ENCODE measurements at places on chromosomes 3 and 15.
A peak's percentile ranks its signal among the peaks of the same experiment; 100 is the strongest.

DNA sequence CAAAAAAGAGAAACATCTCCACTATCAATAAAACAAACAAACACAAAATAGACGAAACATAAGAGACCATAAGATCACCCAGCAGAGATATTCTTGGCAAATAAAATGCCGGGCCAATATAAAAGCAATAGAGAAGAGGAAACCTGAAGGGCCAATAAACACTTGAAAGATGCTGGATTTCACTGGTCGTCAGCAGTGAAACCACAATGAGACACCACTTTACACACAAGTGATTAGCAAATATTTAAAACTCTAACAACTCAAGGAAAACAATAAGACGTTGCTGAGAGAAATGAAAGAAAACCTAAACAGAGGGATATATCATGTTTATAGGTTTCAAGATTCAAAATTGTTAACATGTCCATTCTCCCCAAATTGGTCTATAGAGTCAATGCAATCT is 148.5 kb downstream of the WDR76 start:
- no peak for DNase-seq

GRCh38 chr3:138914870-138915502 is 32.0 kb downstream of the FOXL2 start:
- DNase-seq: no peak

DNA sequence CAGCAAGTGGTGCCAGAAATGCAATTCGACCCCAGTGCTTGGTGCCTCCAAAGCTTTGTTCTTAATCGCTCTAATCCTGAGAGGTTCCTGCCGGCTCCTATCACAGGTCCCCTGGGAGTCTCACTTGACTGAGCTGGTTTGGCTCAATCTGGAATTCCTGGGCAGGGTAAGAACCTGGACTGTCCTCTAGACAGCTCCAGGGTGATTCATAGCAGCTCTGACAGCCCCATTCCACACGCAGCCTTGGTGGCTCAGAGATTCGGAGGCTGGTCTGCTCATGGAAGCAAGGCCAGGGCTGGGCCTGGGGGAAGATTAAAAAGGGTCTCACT is 37.9 kb downstream of the MYO5C start:
- DNase-seq: no peak

DNA sequence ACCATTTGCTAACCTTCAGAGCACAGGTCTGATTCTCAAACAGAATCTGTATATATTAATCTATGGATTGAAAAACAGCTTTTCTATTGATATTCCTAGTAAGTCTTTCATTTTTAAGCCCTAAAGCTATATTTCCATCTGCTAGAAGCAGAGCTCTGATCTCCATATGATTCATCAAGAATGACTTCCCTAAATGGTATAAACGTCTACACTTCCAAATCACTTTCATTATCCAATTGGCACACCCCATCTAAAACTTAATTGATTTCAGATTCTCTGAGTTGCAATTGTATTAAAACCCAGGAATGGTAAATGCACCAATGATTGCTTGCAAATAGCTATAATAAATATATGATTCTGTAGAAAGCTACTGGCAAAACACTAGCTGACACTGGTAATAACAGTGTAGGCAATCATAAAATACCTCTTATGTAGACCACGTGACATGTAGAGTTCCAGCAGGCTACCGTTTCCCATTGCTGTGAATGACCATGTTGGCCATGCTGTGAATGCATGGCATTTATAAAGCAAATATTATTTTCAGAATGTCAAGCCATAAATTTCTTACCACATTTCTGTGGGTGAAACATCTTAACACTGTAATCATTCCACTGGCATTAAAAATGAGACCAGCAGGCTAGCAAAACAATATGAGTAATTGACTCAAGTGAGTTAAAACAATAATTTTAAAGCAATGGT is 226.0 kb downstream of the ZMAT3 start:
- no peak for DNase-seq

DNA sequence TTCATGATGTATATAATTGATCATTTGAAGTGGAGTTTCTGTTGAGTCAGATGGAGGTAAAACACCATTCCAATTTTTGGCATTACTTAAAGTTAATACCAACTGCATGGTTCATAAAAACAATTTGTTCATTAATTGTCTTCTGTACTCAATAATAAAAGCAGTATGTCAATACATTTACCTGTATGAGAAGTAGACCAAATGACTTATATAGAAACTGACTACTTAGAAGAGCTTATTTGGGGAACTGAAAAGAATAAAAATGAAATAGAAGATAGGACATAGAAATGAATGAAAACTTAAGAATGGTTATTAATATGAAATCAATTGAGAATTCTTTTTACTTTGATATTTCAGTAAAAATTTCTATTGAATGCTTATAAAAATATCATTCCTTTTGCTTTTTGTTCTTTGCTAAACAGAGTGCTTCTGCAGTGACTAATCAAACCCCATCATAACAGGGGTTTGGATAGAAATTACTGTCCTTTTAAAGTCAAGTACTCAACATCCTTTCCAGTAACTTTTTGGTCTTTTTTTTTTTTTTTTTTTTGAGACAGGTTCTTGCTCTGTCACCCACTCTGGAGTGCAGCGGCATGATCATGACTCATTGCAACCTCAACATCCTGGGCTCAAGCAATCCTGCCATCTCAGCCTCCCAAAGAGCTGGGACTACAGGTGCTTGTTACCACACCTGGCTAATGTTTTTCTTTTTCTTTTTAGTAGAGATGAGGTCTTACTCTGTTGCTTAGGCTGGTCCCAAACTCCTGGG is 6.5 kb upstream of the CRYBG3 start:
- no peak for DNase-seq

DNA sequence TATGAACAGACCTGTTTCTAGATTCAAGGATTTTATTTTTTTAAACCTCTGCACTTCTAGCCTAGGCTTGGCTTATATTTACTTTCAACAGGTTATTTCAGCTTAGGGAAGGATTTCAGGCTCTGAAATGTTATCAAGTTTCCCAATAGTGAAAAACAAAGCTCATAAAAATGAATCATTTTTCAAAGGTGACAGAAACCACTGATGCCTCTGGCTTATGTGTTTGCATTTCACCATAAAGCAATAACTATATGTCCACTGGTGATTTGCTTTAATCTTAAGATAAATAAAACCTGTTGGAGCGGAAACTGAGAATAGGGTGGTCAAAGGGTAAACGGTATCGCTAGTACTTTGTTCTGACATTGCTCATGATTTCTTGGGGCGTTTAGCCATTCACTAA is 141.2 kb upstream of the LRIG1 start:
- DNase-seq: no peak

DNA sequence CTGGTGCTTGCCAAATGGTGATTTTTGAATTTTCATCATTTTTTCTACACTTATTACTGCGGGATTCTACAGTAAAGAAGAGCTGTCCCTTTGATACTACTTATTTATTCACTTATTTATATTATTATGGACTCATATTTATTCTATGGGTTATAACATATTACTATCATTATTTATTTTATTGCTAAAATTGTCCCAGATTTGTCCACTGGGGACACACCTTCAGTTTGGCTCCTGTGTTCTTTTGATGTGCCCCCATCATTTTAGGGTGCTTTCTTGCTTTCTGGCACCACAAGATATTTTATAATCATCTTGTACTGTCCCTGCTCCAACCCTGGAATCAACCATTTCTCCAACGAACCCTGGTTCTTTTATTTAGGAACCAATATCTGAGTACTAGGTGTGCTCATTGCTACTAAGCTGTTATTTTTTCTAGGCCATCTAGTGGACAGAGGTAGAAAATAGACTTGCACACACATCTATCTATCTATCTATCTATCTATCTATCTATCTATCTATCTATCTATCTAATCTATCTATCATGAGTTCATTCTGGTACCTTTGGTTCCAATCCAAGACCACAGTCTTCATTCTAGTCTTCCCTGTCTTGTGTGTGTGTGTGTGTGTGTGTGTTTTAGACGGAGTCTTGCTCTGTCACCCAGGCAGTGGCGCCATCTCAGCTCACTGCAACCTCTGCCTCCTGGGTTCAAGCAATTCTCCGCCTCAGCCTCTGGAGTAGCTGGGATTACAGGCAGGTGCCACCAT is 16.0 kb downstream of the SLC22A14 start:
- DNase-seq: no peak

GRCh38 chr3:197002701-197003454 is 26.7 kb downstream of the MELTF start:
- peak; percentile 51 for DNase-seq

GRCh38 chr3:127478922-127479321 is 111.6 kb downstream of the TPRA1 start:
- no peak for DNase-seq

GRCh38 chr3:129718201-129718600 is 111.7 kb upstream of the PLXND1 start:
- DNase-seq: no peak

DNA sequence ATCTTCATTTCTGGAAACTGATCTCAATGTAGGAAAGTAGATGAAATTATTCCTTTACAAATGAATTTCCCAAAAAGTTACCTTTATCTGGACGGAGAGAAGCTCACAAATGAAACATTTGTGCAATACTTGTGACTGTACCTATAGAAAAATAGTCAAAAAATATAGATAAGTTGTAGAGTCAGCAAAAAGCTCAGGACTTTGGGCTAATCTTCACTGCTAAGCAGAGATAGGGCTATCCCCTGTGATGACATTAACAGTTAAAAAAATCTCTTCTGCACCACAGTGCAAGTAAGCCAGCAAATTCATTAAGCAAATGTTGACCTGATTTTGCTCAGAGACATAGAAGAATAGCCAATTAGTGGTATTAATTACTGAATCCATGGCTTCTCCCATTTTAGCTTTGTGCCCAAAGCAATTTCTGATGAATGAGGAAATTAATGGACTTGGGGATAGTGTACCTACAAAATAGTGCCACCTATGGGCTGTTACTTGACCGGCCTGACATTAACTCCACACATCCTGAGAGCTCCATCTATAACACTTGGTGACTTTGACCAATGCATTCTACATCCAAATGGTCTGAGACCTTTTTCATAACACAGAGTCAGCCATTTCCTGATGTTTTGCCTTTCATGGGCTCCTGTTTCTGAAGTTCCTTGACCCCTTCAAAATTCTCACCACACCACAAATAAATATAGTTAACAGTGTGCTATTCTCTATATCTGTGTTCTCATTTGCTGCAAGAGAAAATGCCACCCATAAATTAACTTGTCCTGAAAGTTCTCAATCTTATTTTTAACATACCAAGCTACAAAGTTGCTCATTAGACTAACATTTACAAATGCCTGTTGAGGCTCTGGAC is 105.0 kb downstream of the SSR3 start:
- peak; percentile 17 for DNase-seq

DNA sequence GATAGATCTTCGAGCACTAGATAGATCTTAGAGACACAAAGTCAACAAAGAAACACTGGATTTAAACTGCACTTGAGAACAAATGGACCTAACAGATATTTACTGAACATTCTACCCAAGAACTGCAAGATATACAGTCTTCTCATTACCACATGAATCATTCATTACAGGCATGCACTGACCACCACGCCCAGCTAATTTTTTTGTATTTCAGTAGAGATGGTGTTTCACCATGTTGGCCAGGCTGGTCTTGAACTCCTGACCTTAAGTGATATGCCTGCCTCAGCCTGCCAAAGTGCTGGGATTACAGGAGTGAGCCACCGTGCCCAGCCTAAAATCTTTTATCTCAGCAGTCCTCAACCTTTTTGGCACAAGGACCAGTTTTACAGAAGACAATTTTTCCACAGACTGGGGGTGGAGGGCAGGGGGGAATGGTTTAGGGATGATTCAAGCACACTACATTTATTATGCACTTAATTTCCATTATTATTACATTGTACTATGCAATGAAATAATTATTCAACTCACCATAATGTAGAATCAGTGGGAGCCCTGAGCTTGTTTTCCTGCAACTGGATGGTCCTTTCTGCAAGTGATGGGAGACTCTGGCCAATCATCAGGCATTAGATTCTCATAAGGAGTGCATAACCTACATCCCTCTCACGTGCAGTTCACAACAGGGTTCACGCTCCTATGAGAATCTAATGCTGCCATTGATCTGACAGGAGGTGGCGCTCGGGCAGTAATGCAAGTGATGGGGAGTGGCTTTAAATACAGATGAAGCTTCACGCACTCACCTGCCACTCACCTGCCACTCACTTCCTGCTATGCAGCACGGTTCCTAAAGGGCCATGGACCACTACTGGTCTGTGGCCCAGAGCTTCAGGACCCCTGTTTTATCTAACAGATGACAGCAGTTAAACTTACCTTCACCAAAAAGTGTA is 21.7 kb downstream of the CSNK1G1 start:
- DNase-seq: no peak

DNA sequence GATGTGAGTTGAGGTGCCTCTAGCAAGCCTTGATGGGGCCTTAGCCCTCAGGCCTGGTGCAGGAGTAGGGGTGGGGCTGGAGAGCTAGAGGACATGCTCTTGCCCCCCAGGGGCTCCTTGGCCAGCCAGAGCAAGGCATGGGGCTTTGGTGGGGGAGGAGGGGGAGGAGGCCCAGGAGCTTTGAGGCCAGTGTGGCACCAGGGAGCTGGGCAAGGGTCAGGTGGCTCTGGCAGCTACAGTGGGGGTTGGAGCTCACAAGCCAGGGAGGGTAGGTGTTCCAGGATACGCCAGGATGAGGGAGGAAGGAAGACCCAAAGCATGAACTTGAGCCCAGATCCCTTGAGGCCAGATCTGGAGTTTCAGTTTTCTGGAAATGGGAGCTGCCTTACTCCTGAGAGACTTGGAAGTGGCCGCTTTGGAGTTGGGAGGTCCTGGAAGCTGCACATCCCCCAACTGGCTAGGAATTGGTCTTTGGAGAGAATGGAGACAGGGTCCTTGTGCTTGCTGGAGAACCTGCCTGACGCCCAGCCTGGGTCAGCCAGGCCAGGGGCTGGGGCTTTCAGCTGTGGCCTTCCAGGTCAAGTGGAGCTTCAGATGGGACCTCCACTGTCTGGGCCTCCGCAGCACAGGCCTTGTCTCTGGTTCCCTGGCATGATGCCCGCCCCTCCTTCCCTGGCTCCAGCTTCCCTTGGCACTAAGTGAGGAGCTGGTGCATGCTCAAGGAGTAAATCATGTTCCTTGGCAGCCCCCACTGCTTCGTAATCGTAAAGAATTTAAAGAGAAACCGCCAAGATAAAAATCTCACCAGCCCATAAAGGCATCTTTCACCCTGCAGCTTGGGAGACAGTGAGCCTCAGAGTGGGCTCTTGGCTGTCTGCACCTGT is 8.7 kb downstream of the SEMA3F start:
- no peak for DNase-seq

- DNase-seq: no peak
Observed at GRCh38 chr3:185067173-185067572, 85.7 kb downstream of the C3orf70 start.

DNA sequence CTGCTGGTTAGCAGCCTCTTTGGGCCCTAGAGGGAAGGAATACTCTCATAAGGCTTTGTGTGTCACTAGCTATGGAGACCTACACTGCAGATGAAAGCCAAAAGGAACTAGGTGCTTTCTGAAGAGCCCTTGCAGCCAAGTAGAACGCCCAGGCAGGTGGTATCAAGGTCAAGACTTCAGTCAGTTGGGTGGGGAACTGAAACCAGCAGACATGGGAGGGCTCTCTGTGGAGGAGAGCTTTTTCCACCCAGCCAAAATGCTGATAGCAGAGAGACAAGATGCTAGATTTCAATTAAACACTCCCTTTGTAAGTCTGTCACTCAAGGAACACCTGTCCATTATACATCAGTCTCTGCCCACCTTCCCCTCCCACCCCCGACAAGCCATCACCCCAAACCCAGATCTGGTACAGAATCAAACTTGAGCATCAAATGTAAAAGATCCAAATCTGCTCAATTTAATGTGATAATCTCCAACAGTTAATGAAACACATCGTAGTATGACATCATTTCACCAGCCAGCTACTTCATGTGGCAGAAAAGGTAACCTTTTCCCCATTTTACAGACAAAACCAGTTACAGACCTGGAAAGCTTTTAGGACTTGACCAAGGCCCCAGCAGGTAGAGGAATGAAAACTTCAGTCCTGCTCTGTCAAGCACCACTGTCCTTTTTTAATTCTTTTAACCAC is 14.6 kb downstream of the MRPS25 start:
- DNase-seq: no peak
